NCI-H1092 treated with DMSO at 0.1 percent for 48 hours (cell line): ENCODE measurements at places on chromosomes 1 and 21.

DNA sequence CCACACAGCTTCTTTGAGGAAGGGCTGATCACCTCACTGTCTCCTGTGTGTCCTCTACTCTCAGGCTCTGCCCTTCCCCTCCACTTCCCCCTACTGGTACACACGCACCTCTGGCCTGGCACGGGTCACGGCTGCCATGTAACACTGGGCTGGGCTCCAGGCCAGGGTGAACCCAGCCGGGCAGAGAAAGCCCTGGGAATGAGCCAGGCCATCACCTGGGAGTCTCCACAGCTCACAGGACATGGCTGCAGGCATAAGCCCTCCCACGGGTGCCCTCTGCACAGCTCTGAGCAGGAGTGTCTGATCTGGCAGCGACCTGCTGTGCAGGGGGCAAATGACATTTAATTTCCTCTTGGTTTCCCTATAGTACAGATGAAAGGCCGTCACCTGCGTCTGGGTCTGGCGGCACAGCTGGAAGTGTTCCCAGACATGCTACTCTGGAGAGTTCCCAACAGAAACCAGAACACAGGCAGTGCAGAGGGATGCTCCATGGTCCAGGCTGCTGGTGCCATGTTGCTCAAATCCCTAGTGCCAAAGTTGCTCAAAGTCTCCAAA lies 61.2 kb downstream of the ERI3 start:
- DNase-seq = peak; percentile 99

DNA sequence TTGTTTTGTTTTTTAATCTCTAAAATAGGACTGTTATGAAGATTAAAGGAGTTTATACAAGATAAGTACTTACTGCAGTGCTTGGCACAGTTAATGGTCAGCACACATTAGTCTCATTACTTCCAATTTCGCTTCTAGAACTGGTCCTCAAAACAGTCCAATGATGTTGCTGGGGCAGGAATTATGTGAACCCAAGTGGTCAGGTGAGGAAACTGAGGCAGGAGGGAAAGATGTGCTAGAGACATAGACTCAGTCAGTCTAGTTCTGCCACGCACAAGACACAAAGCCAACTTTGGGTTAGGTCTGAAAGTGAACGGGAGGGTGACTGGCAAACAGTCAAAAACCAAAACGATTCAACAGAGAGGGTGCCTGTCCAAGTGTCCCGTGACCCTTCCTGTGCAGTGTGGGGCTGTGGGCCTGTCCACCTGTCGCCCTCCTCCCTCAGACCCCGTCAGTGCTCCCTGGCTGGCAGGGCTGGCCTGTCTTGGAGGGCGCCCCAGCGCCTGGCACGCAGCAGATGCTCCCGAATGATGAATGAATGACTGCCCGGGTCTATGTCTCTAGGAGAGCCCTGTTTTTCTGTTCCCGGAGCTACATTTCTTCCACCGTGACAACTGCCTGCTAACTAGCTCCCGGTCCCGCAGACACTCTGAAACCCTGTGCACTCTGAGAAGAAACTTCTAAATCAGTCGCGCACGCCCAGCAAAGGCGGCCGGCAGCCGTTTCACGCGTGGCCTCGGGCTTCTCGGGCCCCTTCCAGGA lies 2.4 kb downstream of the LRP8 start:
- DNase-seq = no peak

DNA sequence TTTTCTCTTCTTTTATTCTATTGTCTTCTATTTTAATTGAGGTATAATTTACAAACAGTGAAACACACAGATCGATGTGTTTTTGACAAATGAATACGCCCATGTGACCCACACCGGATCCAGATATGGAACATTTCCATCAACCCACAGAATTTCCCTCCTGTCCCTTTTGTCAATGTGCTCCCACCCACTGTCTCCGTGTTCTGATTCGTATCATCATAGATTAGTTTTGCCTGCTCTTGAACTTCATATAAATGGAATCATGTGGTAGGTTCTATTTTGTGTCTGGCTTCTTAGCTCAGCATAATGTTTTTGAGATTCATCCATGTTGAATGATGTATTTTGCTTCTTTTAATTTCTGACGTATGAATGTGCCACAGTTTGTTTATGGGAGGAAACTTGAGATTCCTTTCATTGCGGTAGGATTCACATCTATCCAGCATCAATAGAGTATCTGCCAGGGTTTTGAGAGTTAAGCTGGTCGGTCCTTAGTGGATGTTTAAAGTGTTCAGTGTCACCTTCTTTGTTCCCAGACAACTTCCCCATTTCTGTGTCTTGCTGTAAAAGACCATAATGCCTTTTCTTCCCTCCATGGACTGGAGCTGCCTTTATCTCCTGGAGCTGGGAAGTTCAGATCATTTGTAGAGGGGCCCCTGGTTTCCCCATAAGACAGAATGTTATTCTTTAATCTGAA lies 14.7 kb downstream of the NAV1 start:
- DNase-seq = no peak

DNA sequence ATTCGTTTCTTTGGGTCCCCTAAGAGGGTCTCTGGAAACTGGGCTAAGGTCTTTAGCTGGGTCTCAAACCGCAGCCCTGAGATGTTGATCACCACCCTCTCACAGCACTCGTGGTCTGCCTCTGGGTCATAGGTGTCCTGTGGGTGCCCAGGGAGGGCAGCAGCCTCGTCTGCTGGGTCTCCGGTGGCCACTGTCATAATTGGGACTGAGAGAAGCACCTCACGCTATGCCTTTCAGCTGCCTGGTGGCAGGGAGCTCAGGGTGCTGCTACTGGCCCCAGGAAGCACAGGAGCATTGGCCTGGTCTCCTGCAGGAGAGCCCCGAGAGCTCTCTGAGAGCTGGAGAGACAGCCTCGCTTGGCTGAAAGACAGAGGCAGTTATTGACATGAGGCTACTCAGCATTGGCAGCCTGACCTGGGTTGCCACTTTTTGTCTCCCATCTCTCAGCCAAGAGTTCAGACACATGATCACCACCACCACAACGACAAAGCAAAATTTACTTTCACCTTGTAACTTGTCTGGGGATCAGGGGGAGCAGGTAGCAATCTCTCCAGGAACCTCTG lies 1.5 kb downstream of the KCNA2 start:
- DNase-seq = no peak

DNA sequence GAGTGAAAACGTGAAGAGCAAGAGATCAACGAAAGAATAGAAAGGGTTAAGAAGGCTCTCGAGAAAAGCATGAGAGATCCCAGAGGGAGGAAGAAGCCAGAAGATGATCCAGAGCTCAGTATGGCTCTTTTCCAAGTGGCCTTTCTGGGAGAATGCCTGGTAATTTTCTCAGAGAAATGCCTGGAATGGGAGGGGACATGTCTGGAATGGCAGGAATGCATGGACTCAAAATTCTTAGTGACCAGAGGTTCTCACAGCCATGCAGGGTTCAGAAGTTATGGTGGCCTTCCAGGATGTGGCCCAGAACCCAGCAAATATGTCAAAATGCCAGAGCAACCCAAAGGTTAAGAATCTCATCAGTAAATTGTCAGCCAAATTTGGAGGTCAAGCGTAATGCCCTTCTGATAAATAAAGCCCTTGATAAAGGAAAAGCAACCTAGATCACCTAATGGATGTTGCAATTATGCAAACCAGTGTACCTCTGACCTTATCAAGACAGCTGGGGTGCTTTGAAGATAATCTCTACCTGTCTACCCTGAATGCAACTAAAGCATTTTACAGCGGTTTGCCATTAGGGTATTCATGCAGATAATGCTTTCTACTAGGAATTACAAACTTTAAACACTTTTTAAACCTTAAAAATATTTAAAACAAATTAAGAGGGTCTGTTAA lies 53.1 kb downstream of the NBPF6 start:
- DNase-seq = no peak

GRCh38 chr1:54853096-54853792 lies 33.8 kb downstream of the DHCR24 start:
- DNase-seq = no peak

GRCh38 chr1:175174309-175175102 lies 18.1 kb downstream of the KIAA0040 start:
- no peak for DNase-seq

- DNase-seq = no peak
Measured at GRCh38 chr1:12244078-12244477, 14.2 kb downstream of the VPS13D start.

DNA sequence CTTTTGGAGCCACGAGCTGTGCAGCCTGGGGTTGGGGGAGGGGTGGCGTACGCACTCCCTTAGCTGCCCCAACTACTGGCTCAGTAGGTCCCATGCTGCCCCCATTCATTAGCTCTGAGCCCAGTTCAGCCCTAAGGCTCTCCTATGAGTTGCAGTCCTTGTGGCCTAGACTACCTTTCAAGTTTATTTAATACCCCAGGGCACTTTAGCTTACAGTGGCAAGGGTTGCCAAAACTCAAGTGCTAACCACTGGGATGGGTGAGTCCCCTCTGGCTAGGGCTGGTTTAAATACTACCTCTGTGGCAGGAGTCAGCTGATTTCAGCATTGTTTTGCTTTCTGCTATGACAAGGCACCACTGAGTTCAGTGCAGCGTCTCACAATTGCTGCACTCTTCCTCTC lies 118.2 kb downstream of the ODF2L start:
- DNase-seq = no peak

GRCh38 chr1:41539999-41540398 lies 55.5 kb upstream of the EDN2 start:
- no peak for DNase-seq

GRCh38 chr1:91015358-91015780 lies 6.5 kb downstream of the ZNF644 start:
- DNase-seq = no peak

- DNase-seq = no peak
Measured at GRCh38 chr21:27807596-27807995, 840.7 kb upstream of the ADAMTS5 start.

GRCh38 chr1:9410737-9411297 lies 118.1 kb downstream of the SPSB1 start:
- DNase-seq = no peak

DNA sequence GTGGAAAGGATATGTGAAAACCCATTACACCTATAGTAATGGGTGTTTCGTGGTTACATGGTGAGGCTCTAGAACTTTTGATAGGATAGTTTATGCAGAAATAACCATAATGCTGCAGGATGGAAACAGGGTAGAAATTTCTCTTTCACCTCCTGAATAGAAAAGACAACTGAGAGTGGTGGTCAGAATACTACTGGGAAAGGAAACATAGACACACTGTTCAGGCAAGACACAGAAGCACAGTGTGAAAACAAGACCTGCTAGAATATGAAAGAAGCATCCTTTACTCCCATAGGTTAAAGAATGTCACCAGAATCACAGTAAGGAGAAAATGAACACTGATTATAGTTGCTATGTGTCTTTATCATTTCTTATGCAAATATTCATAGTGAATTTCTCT lies 496.6 kb downstream of the DPYD start:
- no peak for DNase-seq

- DNase-seq = no peak
Measured at GRCh38 chr1:247089616-247090375, 11.2 kb upstream of the ZNF670 start.

- DNase-seq = no peak
Measured at GRCh38 chr1:203600782-203601513, 25.7 kb upstream of the ATP2B4 start.
